ENCODE measurements at places on chromosomes 5 and 9.
A peak's percentile ranks its signal among the peaks of the same experiment; 100 is the strongest.

DNA sequence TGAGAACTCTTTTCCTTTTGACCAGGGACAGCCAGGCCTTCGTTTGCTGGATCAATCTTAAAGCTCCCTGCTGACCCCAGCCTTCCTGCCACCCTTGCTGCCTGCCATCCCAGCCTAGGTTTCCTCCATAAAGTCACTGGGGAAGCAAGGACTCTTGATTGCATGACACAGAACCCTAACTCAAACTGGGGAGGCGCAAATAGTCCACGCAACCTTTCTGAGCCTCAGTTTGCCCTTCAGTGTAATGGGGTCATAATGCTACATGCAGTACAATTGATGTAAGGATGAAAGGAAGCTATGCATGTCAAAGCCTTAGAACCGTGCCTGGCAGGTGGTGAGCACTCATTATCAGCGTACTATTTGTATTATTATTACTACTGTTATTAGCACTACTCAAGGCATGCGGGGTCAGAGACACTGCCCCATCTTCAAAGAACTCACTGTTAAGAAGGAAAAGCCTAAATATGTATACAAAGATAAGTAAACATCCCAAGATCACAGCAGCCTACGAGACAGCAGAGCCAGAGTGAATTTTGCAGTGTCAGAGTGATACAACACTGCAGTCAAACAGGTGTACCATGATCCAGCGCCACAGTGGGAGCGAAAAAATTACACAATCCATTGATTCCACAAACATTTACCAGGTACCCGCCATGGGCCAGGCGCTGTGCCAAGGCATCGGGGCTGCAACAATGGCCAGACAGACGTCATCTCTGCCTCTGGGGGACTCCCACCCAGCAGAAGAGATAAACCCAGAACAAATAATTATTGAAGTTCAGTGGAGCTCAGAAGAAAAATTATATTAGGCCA lies 16.9 kb upstream of the CPLX2 start:
- DNase-seq, result peak; percentile 43

DNA sequence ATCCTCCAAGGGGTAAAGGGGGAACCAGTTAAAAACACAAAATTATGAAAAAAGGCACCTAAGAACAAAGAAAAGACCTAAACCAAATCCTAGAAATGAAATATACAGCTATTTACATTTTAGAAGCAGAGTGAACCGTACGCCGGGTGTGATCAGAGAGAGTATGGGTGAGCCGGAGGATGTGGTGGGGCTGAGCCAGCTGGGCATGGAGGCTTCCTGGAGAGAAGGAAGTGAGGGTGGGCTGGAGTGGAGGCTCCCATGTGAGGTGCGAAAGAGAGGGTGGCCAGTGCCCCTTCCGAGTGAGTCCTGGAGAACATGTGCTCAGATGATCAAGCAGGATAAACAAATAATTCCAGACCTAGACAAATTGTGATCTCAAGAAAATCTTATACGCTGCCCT lies 111.6 kb downstream of the CACNA1B start:
- no peak for DNase-seq

- DNase-seq, result no peak
These were observed 274.0 kb downstream of the NSG2 start for GRCh38 chr5:174319551-174319950.

DNA sequence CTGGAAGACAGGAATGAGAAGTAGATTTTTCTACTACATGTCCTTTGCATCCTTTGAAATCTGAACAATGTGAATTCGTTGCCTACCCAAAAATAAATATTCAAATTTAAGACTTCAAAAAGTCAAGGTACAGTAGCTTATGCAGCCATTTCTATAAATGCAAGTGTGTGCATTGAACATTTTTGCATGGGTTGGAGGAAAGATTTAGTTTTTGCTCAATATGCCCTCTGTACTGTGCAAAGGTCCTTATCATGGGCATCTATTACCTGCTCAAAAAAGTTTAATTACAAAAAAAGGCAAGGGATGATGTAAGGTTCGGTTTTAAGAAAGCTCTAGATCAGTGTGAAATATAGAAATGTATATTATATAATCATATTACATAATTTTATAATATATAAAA lies 22.6 kb downstream of the AKNA start:
- DNase-seq, result no peak

DNA sequence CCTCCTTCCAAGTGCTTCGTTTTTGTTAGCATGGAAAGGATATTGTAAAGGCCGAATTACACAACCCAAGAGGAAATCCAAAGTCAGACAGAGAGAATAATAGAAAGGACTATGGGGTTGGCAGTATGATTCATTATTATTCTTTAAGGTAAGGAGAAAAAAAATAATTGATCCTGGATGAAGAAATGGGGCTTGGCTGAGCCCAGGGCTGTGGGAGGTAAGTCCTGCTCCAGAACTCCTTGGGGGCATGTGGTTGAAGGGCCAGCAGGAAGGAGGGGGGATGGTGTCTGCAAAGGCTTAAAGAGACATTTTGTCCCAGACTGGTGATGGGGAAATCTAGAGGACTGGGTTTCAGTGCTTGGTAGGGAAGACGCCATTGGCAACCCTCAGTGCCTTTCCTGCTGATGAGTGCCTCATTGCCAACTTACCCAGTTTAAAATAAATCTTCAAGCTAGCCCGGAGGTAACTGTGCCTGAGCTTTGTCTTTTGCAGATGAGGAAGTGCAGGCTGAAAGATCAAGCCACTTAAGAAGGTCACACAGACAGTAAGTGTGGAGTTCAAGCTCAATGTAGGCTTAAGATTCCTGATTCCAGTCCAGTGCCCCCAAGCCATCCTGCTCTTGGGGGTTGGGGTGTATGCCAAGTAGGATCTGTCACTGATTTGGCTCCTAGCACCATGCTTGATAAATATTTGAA lies 30.2 kb downstream of the FOXI1 start:
- DNase-seq, result no peak

DNA sequence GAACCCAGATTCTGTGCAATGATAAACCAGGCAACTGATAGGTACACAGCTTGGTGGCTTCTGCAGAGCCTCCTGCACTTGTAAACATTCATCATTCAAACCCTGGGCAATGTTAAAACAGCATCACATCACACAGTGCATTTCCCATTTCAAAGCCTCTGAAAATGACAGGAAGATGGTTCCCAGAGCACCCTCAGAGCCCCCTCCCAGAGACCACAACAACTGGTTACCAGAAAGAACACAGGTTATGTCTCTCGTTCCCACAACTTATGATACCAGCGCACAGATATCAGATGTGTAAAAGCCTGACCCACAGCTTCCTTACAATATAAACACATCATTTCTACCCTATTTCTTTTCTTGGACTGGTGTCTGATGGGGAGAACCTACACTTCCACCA lies 248.7 kb downstream of the AUH start:
- no peak for DNase-seq

- DNase-seq, result no peak
These were observed 81.2 kb downstream of the MTAP start for GRCh38 chr9:21883642-21884041.

- DNase-seq, result no peak
These were observed 17.7 kb upstream of the UBAC1 start for GRCh38 chr9:135978642-135979546.

- DNase-seq, result no peak
These were observed 118.7 kb downstream of the LPAR1 start for GRCh38 chr9:110919609-110920008.

GRCh38 chr5:76657683-76658311 lies 34.6 kb upstream of the F2RL2 start:
- no peak for DNase-seq

- no peak for DNase-seq
These were observed 1106.7 kb downstream of the DTWD2 start for GRCh38 chr5:117881426-117882230.

- DNase-seq, result no peak
These were observed 119.4 kb upstream of the MVB12B start for GRCh38 chr9:126207256-126207655.

DNA sequence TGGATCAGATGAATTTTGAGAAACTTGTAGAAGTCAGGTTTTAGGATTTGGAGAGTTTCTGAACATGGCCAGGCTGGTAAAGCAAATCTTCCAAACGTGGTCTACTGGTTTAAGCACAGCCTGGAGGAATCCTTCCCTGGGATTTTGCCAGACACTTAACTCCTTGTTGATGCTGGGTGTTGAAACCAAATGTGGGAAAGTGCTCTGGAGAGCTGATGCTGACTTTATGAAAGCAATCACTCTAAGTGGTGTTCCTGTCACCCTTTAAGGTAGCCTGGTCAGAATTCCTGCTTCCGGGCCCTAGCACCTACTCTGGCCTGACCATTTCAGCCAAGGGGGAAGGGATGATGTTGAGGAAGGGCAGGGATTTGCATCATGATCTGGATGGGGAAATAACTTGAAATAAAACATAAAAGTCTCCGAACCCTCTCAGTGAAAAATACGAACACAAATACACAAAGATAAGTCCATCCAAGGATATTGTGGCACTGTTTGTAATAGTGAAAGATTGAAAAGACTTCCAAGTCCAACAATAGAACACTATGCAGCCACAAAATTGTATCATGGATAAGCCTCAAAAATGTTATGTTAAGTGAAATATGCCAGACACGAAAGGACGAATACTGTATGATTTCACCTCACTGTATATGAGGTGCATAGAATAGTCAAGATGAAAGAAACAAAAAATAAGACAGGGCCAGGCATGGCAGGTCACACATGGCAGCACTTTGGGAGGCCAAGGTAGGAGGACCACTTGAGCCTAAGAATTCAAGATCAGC lies 57.7 kb downstream of the PDE6A start:
- DNase-seq, result no peak

GRCh38 chr5:37723162-37723961 lies 116.5 kb downstream of the GDNF start:
- no peak for DNase-seq

DNA sequence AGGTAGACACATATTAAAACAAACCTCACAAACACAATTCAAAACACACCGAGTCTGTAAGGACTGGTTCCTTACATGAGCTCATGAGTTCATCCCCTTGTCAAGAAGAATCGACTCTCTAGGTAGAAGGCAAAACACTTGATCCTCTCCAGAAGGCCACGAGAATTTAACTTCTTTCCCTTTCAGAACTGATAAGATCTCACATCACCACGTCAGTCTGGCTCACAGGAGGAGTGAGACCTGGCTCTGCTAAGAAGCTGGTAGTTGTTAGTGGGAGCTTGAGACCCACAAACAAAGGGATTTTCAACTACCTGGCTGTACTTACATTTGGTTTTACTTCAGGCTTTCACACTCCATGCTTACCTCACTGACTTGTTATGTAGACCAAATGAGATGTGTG lies 459.2 kb downstream of the ARHGEF28 start:
- no peak for DNase-seq

GRCh38 chr5:169945831-169946261 lies 34.4 kb downstream of the INSYN2B start:
- no peak for DNase-seq

DNA sequence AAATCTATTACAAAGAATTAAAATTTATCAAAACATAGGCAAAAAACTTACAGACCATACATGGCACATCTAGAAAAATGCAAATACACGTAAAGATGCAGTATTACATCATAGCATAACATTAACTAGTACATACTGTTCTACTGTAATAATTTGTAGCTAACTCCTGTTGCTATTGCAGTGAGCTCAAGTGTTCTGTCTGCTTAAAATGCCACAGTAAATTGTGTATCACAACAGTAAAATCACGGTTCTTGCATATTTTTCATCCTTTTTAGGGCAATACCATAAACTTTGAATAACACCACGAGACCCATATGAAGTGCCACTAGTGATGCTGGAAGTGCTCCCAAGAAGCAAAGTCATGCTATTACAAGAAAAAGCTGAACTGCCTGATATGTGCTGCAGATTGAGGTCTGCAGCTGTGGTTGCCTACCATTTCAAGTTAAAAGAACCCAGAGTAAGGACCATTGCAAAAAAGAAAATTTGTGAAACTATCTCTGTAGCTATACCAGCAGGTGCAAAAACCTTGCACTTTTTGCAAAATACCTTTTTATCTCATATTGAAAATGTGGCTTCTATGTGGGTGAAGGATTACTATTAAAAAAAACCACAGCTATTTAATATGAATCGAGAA lies 14.2 kb downstream of the HOMER1 start:
- no peak for DNase-seq

DNA sequence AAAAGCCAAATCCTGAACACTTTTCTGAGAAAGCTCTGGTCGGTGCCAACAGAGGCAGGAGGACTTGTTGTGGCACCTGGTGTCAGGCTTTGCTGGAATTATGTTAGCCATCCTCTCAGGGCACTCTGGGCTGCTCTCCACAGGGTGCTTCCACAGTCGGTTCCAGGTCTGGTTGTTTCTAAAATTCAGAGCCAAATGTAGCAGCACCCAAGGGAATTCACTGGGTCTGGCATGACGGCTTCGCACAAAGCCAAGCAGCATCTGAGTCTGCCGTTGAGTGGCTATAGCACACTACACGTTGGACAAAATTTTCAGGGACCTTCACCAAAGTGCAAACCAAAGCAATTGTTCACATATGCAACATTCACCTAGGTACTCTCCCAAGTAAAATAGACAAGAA lies 110.2 kb downstream of the PJA2 start:
- no peak for DNase-seq

GRCh38 chr9:93595861-93596365 lies 19.5 kb downstream of the PHF2 start:
- no peak for DNase-seq

- no peak for DNase-seq
These were observed 128.5 kb upstream of the IQGAP2 start for GRCh38 chr5:76274571-76274970.

DNA sequence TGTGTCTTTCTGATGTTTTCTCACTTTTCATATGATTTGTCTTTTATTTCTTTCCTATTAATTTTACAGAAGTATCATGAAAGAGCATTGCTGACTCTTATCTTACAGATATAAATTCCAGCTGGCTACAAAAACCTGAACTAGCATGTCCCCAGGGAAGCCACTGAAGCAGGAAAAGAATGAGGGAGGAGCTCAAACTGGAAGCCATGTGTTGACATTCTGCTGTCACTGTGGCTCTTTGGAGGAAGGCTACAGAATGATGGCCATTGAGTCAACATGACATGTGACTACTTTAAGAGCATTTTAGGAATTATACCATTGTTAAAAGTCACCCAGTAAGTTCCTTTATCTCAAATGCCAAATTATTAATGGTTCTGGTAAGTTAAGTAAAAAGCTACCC lies 638.3 kb upstream of the DMAC1 start:
- DNase-seq, result no peak

DNA sequence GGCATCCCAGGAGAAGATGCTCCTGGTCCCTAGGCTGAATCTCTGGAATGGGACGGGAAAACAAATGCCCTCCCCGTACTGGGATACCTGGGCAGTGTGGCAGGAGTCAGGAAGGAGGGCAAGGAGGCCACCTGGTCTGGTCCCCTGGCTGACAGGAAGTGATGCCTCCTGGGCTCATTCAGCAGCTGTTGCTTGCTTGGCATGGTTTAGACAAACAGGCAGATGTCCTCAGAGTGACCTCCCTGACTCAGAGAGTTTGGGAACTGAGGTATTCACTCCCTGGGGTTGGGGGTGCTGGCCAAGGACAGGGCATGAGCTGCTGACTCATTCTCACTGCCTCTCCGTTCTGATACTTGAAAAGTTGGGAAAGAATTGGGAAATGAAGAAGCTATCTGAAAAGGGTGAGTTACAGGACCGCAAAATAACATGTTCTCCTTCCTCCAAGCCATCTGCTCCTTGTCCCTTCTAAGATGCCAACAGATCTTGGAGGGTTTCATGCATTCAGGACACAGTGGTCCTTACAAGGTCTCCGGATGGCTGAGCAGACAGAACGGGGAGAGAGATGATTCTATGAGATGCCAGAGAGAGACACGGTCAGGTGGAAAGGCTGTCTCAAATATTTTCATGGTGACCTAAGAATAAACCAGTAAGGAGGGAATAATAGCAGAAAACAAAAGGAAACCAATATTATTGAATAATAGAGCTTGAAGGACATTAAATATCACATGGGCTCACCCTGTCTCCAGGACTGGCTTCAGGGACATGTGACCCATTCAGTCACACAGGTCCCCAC lies 534.5 kb downstream of the BNC2 start:
- no peak for DNase-seq
